ENCODE measurements at places on chromosomes 12 and 14. TPM values are rescaled to one million over a fixed set of nuclear protein-coding genes. Genes with fewer than 3 reads are reported as not detected.

Gene OTUB2
- total RNA-seq = 2.4 TPM

Gene ADAMTS20
- not detected for total RNA-seq

Gene PDZRN4
- total RNA-seq = not detected

Gene SMIM41
- 0.37 TPM for total RNA-seq

Gene KLRC2
- not detected for total RNA-seq

Gene MAP1LC3B2
- 0.22 TPM for total RNA-seq

Gene GDF11
- total RNA-seq = 6.6 TPM

Gene CMTM5
- 0.50 TPM for total RNA-seq

Gene PMEL
- total RNA-seq = 1.5 TPM

Gene RASSF8
- 118 TPM for total RNA-seq

Gene SALL2
- total RNA-seq = 3.2 TPM

Gene MYF5
- not detected for total RNA-seq

Gene LRRIQ1
- total RNA-seq = 0.62 TPM

Gene DEPDC4
- total RNA-seq = 3.2 TPM

Gene ADCY4
- 8.1 TPM for total RNA-seq

Gene KRT74
- total RNA-seq = not detected

Gene RIPK3
- 0.50 TPM for total RNA-seq

Gene SLCO1B1
- total RNA-seq = not detected

Gene CCND2
- total RNA-seq = 26.7 TPM

Gene RNU7-1
- total RNA-seq = not detected

Gene HVCN1
- total RNA-seq = 7.9 TPM

Gene JDP2
- total RNA-seq = 41.3 TPM

Gene HOXC13
- not detected for total RNA-seq

Gene GRIP1
- total RNA-seq = 3.5 TPM

Gene TSPAN19
- 0.25 TPM for total RNA-seq

Gene KITLG
- total RNA-seq = 169 TPM

Gene PLEKHG7
- not detected for total RNA-seq

Gene IL23A
- total RNA-seq = not detected

Gene DAO
- not detected for total RNA-seq

Gene COQ5
- total RNA-seq = 34.3 TPM

Gene GPRC5A
- 15.6 TPM for total RNA-seq

Gene EML1
- total RNA-seq = 60.3 TPM

Gene GNB3
- total RNA-seq = 3.7 TPM

Gene KRT85
- total RNA-seq = not detected

Gene EEF1AKMT3
- total RNA-seq = 3.8 TPM

Gene DIO2
- total RNA-seq = 4.3 TPM

Gene TAS2R19
- 7.9 TPM for total RNA-seq

All from uterine smooth muscle cell (primary cell).